PC-3 (cell line): ENCODE measurements at places on chromosomes 12 and 14.

- DNase-seq = peak; percentile 87
Measured at GRCh38 chr14:24436355-24437019, 6.1 kb downstream of the SDR39U1 start.

- no peak for DNase-seq
Measured at GRCh38 chr14:36988568-36988967, 183.8 kb downstream of the SLC25A21 start.

- peak; percentile 34 for DNase-seq
Measured at GRCh38 chr14:62592877-62593276, 452.4 kb downstream of the KCNH5 start.

GRCh38 chr14:22752422-22752821, 14.1 kb upstream of the OXA1L start:
- no peak for DNase-seq

GRCh38 chr14:39581474-39581873, 149.2 kb upstream of the FBXO33 start:
- peak; percentile 21 for DNase-seq

DNA sequence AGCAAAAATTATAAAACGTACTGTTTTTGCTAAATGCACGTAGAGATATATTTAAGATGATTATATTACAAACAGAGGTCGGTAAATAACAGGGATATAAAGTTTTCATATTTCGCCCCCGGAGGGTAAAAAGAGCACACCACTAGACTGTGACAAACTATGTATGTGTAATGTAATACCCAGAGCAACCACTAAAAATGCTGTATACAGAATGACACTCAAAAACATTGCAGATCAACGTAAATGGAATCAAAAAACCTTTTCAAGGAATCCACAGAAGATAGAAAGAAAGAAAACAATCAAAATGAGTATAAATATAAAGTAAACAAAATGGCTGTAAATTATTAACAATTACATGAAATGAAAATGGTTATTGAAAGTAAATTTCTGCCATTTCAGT, 37.6 kb upstream of the PRB4 start:
- peak; percentile 31 for DNase-seq

DNA sequence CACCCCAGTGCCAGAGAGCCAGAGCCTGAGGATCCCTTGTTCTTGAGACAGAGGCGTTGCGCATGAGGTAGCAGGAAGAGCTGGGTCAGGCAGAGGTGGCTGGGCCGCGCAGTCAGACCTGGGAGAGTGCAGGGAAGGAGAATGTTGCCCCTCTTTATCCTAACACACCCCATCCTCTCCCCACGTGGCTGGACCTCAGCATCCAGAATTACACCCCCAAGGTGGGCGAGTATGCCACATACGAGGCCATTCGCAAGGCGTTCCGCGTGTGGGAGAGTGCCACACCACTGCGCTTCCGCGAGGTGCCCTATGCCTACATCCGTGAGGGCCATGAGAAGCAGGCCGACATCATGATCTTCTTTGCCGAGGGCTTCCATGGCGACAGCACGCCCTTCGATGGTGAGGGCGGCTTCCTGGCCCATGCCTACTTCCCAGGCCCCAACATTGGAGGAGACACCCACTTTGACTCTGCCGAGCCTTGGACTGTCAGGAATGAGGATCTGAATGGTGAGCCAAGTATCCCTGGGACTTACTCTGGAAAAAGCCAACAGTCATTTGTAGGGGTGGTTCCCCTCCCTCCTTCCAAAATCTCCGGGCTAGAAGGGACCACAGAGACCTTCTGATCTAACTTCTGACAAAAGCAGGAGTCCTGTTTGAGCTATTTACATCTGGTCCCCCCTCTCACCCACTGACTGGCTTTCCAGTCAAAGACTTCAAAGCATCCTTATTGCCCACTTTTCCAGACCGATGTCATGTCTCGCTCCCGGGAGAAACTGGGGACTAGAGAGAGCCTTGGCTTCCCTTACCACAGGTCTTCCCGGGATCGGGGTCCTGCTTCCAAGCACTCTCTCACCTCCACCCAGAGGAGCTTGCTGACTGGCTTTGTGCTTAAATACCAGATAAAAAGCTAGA, 6.1 kb downstream of the MMP14 start:
- no peak for DNase-seq

- DNase-seq = no peak
Measured at GRCh38 chr12:127277882-127278281, 989.1 kb upstream of the TMEM132C start.

DNA sequence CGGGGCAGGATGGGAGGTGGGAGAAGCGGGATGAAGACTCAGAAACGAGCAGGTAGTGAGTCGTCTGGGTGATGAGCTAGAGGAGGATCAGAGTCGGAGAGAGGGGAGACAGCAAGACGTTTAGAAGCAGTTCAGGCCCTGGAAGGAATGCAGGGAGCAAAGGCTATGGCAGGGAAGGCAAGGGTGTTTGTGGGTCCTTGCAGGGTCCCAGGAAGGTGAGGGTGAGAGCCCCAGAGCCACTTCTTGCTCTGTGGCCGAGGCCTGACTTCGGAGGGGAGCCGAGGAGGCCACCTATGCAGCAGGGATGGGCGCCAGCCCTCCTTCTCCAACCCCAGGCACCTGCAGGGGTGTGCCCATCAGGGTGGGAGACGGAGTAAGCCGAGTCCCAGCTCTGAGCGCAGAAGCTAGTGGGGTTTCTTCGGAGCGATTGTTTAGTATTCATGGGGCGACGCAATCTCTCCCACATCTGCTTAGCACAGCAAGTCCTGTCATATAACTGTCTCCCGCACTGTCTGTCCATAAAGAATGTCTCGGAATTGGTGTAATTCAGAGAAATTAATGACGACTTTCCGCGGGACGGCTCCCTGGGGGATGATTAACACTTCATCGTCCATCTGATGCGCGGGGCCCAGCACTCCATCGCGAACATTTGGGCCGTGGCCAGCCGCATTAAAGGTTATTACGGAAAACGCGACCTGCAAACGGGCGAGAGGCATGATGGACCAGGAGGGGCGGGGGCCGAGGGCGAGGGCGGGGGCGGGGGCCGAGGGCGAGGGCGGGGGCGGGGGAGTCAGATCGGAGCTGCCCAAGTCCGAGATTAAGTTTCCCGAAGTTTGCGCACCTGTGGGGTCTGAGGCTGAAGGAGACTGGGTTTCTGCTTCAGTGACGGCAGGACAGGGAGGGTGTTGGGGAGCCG, 12.2 kb upstream of the CALCOCO1 start:
- no peak for DNase-seq
